Retina (tissue), 1 donor: ENCODE measurements at places on chromosomes 2 and 18.

GRCh38 chr18:46171331-46171730 lies 67.1 kb downstream of the HAUS1 start:
- no peak for DNase-seq

GRCh38 chr2:96148410-96149217 lies 3.4 kb upstream of the DUSP2 start:
- DNase-seq: peak; percentile 93

GRCh38 chr2:191222507-191222906 lies 22.7 kb upstream of the MYO1B start:
- DNase-seq: no peak

GRCh38 chr2:148218326-148219075 lies 197.6 kb downstream of the MBD5 start:
- DNase-seq: no peak

DNA sequence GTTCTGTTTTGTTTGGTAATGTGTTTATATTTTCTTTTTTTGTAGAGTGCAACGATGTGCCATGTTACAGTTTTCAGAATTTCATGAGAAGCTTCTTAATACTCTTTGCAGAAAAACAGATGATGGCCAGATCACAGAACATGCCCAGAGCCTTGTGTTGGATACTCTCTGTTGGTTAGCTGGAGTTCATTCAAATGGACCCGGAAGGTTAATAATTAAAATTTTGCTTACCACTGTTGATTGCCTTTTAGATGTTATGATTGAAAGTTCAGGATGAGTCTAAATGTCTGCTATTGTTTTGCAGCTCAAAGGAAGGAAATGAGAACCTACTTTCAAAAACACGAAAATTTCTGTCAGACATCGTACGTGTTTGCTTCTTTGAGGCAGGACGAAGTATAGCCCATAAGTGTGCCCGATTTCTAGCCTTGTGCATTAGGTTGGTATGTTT lies 85.2 kb downstream of the BIRC6 start:
- DNase-seq: no peak

- no peak for DNase-seq
These were observed 206.8 kb downstream of the OTX1 start for GRCh38 chr2:63257473-63257872.

DNA sequence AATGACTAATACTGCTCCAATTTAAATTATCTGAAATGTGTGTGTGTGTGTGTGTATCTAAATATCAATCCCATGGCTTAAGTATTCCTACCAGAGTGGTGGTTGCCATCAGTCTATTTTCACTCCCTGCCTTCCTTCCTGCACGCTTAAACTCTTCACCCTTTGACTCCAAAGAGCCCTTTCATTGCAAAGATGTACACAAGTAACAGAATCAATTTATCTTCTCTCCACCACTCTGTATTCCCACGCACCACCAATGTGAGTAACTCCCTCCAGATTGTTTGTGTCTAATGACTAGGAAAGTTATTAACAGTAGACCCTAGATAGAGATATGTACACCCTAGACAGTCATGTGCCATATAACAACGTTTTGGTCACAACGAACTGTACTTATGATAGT lies 42.8 kb downstream of the ARL6IP6 start:
- no peak for DNase-seq

GRCh38 chr2:81250270-81250669 lies 945.7 kb upstream of the LRRTM1 start:
- DNase-seq: no peak

GRCh38 chr2:64263315-64263714 lies 119.1 kb upstream of the PELI1 start:
- DNase-seq: no peak

DNA sequence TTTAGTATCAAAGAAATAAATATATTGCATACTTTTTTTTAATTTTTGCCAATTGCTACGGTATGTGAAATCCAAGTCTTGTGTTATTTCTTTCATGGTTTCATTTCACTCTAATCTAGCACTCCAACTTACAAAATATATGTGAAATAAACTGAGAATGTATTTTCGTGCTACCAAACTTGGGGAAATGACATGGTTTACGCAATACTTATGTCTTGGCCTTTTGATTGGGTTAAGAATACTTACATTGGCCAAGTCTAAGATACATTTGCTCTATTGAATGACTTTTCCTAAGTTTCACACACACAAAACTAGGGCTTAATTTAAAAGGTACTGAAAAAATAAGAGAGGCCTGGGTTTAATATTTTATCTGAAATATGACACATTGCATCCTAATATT lies 80.5 kb downstream of the VRK2 start:
- DNase-seq: no peak

GRCh38 chr2:184680825-184681224 lies 82.5 kb downstream of the ZNF804A start:
- no peak for DNase-seq

DNA sequence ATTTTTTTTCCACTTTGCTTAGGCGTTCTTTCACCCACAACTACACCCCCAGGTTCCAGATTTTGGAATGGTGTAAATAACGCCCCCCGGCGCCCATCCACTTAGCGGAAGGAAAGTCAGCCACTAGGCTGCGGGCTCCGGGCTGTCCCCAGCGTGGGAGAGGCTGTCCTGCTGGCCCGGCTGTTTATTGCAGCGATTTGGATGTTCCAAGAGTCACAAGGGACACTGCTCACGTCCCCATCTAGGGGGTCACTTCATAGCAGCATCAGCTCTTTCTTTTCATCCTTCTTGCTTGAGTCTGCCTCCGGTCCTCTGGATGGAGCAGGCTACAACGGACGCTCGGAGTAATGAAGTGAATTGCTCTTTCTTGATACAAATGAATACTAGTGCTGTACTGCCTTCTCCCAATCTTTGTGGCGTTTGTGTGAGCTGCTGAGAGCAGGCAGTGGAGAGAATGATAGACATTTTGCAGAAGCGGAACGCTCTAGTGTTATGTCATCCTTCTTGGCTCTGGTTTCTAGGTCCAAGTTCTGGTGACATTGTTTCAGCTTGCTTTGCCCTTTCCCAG lies 50.7 kb upstream of the PAIP2B start:
- peak; percentile 76 for DNase-seq

DNA sequence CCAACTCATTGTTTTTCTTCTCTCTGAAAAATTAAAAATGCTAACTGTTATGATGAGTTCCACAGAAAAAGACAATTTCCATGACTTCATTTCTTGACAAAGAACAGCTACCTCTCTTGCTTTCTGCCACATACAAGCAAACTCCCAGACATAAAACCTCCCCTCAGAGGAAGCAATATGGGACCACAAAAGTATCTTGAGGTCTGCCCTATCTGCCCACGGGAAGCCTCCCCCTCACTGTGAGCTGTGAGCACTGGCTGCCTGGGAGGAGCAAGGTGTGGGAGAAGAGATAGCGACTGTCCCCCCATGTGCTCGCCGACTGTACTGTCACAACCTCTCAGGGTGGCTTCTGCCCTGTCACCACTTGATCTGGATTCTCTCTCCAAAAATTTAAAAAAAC lies 69.7 kb upstream of the NRP2 start:
- peak; percentile 17 for DNase-seq

GRCh38 chr18:54163453-54163852 lies 61.0 kb downstream of the MBD2 start:
- no peak for DNase-seq

DNA sequence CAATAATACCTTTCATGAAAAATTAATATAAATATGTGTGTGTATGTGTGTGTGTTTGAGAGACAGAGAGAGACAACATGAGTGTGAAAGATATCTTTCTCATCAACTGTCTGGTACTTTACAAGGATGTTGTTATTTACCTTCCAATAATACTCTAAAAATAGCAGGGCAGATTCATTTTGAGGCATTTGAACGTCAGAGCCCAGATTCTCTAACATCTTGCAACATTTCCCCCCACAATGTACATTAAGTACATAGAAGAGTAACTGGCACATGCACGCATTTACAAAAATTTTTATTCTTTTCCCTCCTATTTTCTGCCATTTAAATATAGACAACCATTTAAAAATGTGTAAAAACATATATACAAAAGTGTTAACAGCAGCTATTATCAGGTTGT lies 100.9 kb downstream of the PID1 start:
- no peak for DNase-seq

DNA sequence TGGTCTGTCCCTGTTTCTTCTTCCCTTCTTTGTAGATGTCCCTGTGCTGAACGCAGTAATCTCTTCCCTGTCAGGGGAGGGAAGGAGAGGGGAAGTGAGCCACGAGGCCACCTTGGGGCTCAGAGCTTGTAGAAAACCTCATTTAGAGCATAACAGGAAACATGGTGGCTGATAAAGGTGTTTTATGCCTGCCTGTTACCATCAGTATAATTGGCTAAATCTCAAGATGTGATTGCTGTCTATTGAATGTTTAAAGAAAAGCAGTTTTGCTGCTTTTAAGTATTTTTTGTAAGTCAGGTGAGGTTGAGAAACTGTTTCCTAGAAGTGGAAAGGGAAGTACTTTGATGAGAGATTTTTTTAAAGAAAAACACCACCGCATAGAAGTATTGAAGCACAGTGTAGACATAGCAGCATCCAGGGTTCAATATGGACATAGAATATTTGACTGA lies 59.7 kb upstream of the PDK1 start:
- no peak for DNase-seq

DNA sequence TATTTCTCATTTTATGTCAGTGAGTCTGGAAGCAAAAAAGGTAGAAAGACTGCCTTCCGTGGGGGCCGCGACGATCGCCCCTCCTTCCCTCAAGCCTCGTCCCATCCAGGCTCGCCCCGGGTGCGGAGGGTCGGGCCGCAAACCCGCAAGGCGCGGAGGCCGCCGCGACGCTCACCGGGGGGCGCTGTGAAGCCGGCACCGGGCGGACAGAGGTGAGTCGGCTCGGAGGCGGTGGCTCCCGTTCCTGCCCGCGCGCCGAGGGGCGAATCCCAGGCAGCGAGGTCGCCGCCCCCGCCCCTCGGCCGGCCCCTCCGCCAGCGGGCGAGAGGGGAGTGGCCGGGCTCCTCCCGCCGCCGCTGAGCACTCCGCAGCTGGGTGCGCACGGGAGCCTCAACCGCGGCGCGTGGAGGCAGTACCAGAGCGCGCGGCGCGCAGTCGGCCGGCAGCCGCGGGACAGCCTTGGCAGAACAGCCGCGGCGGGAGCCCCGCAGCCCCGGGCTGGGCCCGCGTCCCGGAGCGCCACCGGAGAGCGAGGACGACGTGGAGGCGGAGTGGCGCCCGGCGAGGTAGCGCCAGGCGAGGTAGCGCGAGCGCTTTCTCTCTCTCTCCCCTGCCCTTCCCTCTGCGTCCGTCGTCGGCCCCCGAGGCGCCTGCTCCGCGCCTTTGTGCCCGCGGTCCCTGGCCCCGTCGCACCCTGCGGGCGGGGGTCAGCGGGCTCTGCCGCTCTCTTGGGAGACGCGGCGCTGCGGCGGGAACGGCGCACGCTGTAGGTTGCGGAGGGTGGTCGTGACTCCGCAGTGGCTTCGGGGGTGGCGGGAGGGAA lies at the start of gene MYO1B:
MYO1B (plus strand) TSS at position 359 of the 823 bp plus-strand sequence. CDS start 31,492 bp downstream, outside the sequence.
- peak; percentile 83 for DNase-seq

DNA sequence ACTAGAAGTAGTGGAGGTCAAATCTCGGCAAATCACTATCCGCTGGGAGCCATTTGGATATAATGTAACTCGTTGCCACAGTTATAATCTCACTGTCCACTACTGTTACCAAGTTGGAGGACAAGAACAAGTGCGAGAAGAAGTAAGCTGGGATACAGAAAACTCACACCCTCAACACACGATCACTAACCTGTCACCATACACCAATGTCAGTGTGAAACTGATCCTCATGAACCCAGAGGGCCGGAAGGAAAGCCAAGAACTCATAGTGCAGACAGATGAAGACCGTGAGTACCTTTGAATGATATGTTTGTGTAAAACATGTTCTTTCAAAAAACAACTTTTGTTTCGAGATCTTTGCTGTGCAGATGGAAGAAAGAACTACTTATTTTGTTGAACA lies 502.6 kb downstream of the PTPRM start:
- DNase-seq: no peak

- no peak for DNase-seq
These were observed 111.3 kb upstream of the BOD1L2 start for GRCh38 chr18:57035590-57035989.

DNA sequence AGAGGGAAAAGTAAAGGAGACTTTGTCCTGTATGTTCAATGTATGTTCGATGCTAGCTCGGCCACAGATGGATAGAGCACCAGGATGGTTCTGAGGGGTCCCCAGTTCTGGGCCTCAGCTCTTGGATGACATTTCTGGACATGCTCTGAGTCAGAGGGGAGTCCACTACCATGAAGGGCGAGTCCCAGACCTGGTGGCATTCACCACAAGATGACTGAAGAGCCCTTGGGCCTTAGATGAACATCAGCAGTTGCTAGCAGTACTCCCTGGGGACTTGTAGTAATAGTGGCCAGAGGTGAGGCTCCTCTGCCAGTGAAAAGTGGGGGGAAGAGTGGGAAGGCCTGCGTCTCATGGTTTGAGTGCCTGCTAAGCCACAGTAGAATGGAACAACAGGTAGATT lies 109.5 kb downstream of the GRB14 start:
- DNase-seq: no peak

GRCh38 chr2:206728277-206729199 lies 10.3 kb upstream of the DYTN start:
- DNase-seq: no peak

DNA sequence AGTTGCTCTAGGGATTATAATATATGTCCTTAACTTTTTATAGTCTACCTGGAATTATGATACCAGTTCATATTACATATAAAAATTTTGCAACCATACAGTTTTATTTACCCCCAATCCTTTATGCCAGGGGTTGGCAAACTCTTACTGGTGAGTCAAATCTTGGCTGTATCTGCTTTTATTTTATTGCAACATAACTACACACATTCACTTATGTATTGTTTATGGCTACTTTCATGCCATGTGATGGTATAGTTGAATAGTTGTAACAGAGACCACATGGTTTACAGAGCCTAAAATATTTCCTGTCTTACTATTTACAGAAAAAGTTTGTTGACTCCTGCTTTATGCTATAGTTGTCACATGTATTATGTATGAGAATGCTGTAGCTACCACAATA lies 25.8 kb upstream of the DLX2 start:
- DNase-seq: no peak

DNA sequence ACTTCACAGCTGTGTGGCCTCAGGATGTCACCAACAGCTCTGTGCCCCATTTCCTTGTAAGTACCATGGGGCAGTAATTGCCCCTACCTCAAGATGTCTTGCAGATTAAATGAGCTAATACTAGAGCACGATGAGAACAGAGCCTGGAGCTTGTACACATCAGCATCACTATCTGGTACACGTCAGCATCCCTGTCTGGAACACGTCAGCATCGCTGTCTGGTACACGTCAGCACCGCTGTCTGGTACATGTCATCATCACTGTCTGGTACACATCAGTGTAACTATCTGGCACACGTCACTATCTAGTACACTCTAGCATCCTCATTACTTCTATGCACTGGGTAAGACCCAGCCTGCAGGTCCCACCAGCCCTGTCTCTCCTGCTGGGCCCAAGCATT lies 37.2 kb downstream of the AQP12A start:
- DNase-seq: no peak

GRCh38 chr2:143261986-143262385 lies 132.8 kb downstream of the ARHGAP15 start:
- no peak for DNase-seq

GRCh38 chr18:9419956-9420631 lies 55.2 kb upstream of the RALBP1 start:
- DNase-seq: no peak
